ENCODE measurements at places on chromosomes 12 and 14.
A peak's percentile ranks its signal among the peaks of the same experiment; 100 is the strongest.

DNA sequence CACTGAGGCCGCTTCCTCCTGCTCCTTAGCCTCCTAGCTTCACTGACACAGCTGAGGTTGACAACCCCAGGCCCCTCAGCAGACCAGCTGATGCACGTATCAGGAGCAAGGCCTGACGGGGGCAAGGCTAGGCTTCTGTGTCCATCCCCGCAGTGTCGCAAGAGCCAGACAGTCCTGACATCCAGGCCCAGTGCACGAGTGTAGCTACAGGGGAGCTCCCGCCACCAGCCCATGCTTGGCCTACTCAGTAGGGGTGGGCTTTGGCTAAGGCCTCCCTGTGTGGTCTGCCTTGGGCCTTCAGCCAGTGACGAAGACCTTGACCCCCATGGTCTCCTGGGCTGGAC lies 179.1 kb downstream of the DPF3 start:
- DNase-seq = no peak

- DNase-seq = no peak
Measured at GRCh38 chr14:23704890-23705289, 68.7 kb downstream of the DHRS2 start.

GRCh38 chr12:1108276-1108675 lies 117.3 kb downstream of the ERC1 start:
- DNase-seq = peak; percentile 44

- DNase-seq = no peak
Measured at GRCh38 chr14:72550513-72550912, 343.4 kb downstream of the DPF3 start.

DNA sequence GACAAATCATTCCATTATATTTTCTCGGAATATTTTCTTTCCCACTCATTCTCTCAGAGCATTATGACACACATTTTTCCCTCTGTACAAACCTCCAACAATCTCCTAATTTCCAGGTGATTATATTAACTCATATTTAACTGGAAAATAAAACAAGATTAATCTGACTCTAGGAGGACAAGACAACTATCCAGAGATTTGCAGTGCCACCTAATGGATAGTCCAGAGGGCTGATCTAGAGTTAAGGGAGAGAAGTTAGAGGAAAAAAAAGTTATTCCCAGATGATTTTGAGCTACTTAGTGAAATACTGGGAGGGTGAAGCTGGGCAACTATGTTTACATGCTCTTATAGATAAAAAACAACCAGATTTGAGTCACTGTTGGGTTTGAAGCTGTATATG lies 161.7 kb downstream of the ALX1 start:
- no peak for DNase-seq
